ENCODE measurements at places on chromosomes 11 and 22.

DNA sequence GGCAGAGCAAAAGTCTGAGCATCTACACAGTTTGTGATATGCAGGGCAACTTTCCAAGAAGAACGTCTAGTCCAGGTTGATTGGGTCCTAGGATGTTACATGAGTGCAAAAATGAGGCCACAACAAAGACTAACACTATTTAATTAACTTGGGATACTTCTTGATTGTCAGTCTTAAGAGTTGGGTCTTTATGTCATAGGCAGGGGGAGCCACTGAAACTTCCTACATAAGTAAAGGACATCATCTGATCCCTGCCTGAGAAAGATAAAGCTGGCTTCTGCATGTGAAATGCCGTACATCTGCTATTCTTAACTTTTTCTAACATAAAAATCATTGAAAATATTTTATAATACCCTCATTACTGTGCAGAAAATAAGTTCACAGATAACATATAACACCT lies 525.5 kb downstream of the NTM start:
- no peak for DNase-seq

DNA sequence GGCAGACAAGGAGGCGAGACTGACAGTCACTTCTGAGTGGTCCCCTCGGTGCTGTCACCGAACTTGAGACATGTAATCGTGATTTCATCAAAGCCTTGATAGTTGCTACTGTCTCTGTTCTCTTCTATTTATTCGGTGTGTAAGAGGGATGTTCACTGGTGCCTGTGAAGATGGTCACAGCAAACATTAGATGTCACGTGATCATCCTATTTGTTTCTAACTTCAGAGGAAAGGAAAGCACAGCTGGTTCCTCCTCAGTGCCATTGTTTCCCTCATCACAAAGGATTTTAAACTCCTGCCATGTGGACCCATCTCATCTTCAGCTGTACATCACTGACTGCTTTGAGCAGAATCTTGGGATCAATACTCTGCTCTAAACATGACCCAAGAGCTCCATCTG lies 73.1 kb upstream of the CLMP start:
- no peak for DNase-seq

- no peak for DNase-seq
These were observed 378.8 kb downstream of the DYNC2H1 start for GRCh38 chr11:103488031-103488461.

GRCh38 chr11:76196849-76197248 lies 9.5 kb downstream of the WNT11 start:
- DNase-seq = no peak

GRCh38 chr11:119693253-119693815 lies 35.7 kb downstream of the NECTIN1 start:
- no peak for DNase-seq

GRCh38 chr11:103779054-103779453 lies 257.4 kb upstream of the DDI1 start:
- no peak for DNase-seq

DNA sequence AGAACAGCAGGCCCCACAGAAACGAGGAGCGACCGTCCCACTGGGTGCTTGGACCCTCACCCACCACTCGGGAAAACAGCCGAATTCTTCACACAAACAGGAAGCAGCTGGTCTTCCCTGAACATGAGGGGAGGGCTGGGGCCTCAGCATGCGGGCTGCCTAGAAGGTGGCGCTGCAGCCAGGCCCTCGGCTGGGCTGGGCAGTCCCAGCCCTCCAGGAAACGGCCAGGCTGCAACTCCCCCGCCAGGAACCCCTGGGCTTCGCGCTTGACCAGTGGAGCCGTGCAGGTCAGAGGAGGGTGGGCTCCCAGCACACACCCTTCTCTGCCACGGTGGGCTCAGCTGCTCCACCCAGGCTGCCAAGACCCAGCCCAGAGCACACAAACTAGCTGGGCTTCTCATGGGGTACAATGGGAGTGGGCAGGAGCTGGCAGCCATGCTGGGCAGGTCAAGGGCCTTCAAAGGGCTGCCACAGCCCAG lies 29.6 kb downstream of the IGF2 start:
- no peak for DNase-seq

GRCh38 chr11:12421386-12421785 lies 44.0 kb downstream of the PARVA start:
- DNase-seq = no peak

DNA sequence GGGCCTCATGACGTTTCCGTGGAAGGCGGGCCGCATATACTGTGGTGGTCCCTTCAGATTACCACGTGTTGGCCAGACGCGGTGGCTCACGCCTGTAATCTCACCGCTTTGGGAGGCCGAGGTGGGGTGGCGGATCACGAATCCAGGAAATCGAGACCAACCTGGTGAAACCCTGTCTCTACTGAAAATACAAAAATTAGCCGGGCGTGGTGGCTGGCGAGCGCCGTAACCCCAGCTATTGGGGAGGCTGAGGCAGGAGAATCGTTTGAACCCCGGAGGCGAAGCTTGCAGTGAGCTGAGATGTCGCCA lies 853 bp upstream of the DENND6B start:
- no peak for DNase-seq
